ENCODE measurements at places on chromosomes 4 and X.

DNA sequence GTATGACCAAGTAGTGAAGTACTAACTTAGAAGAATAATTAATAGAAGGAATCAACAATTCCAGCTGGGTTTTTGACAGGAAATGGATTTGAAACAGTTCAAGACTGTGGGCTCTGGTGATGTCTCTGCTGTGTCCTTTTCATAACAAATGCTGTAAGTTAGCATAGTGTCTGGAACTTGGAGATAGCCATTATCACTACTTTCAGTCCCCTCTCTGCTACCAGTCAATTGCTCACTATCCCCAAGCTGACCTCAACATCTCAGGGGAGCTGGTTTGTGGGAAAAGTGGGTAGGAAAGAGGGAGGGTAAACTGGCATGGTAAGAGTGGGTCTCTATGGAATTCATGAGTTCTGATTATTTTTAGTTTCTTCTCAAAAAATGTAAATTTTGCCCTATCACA lies 231.4 kb upstream of the MID1 start:
- no peak for DNase-seq

- DNase-seq: no peak
Measured at GRCh38 chr4:144374065-144374464, 233.5 kb upstream of the GYPA start.

GRCh38 chrX:69203638-69204037 lies 38.4 kb upstream of the PJA1 start:
- no peak for DNase-seq

DNA sequence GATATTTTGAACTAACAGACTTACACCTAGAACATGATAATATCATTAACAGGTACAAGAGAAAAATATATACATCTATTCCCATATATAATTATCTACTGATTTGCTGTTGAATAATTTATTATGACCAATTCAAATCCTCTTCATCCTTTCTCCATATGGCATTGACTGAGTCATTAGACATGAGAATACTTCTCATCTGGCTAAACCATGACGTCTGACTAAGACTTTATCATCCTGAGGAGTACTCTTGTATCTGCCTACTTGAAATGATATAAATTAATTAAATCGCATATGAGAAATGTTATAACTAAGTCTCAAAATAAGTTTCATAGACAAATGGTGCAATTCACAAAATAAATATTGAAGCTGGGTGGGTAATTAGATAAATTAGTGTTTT lies 67.4 kb downstream of the EMCN start:
- no peak for DNase-seq

DNA sequence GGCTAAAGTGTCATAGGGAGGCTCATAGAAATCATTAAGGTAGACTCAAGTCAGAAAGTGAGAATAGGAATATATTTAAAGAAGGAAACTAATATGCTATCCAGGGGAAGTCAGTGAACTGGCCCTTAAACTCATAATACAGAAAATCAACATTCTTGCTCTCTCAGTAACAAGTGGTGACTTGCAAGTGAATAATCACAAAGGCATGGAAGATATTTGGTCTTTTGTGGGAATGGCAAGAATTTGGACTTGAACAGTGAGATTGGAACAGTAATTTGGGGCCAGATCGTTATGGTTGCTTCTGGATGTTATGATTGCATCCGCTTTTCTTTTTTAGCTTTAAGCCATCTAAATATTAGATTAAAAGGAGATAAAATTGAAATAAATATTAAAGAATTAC lies 103.8 kb downstream of the TBC1D19 start:
- DNase-seq: no peak

- DNase-seq: no peak
Measured at GRCh38 chrX:139204898-139205667, 325.5 kb upstream of the F9 start.
